Activated CD4-positive, alpha-beta T cell treated with anti-CD3 and anti-CD28 coated beads, Interleukin-2, amount 10 ng/mL, durations not matched to agents 7 days and 5 days (primary cell): ENCODE measurements at places on chromosomes 11 and 22. TPM values are rescaled to one million over a fixed set of nuclear protein-coding genes. Genes with fewer than 3 reads are reported as not detected.
A peak's percentile ranks its signal among the peaks of the same experiment; 100 is the strongest.

Gene FOLR1
- total RNA-seq, result not detected

- H3K36me3 ChIP-seq, result no peaks in the 10 kb centered on the region
- H3K4me3 ChIP-seq, result no peak overlapping the region
- no peaks in the 10 kb centered on the region for H3K4me1 ChIP-seq
- no peak overlapping the region for H3K27ac ChIP-seq
These were observed 336.8 kb downstream of the GUCY1A2 start for GRCh38 chr11:106681435-106681834.

DNA sequence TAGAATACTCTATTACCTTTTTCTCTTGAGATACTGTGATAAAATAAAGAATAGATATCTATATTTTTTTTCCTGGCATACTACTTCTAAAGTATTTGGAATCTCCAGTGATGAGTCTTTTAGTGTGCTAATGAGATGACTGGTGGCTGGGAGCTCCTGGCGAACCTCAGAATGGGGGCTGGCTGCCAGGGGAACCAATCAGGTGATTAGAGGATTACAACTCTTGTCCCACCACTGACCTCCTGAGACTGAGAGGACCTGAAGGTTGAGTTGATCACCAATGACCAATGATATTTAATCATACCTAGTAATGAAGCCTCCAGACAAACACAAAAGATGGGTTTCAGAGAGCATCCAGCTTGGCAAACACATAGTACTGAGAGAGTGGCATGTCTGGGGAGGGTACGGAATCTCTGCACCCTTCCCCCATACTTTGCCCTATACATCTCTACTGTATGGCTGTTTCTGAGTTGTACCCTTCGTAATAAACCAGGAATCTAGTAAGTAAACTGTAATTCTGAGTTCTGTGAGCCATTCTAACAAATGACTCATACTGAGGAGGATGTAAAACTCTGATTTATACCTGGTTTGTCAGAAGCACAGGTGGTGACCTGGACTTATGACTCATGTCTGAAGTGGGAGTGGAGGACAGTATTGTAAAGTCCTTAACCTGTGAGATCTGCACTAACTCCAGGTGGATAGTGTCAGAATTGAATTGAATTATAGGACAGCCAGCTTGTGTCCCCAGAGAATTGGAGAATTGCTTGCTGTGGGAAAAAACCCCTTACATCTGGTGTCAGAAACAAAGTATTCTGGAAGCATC, 325.3 kb upstream of the LRRC4C start:
- no peaks in the 10 kb centered on the region for H3K27me3 ChIP-seq
- H3K4me1 ChIP-seq, result no peaks in the 10 kb centered on the region
- DNase-seq, result no peak
- no peak overlapping the region for H3K27ac ChIP-seq
- H3K4me3 ChIP-seq, result no peak overlapping the region

DNA sequence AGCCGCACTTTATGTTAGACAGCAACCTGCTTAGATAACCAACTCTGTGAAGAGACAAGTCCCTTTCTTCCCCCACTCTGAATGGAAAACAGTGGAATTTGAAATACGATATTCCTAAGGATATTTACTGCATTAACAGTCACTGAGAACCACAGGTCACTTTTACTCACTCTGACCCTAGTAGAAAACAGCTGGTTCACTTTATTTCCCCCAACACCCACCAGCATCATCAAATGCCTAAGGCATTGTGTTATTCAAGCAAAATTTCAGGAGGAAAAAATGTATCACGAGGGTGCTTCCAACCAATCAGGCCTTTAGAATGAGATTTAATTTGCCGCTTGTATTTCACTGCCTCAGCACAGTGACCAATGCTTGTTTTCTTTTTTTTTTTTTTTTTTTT, 1134.1 kb upstream of the CCDC90B start:
- H3K4me3 ChIP-seq, result no peak overlapping the region
- H3K27me3 ChIP-seq, result no peaks in the 10 kb centered on the region
- H3K36me3 ChIP-seq, result no peaks in the 10 kb centered on the region
- H3K27ac ChIP-seq, result no peak overlapping the region

Gene OR51A4
- not detected for total RNA-seq

DNA sequence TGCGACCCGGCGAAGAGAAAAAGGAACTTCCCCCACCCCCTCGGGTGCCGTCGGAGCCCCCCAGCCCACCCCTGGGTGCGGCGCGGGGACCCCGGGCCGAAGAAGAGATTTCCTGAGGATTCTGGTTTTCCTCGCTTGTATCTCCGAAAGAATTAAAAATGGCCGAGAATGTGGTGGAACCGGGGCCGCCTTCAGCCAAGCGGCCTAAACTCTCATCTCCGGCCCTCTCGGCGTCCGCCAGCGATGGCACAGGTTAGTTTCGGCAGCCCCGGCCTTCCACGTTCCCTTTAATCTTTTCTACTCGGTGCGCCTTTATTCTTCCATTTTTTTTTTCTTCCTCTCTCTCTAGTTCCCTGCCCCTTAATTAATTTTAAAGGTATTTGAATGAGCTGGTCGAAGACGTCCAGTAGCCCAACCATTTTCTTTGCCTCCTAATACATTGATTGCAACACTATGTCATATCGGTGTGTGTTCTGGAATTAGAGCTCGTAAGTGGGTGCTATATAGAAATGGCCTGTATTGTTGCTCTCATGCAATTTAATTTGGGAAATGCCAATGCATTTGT, 537 bp downstream of the EP300 start:
- H3K27ac ChIP-seq, result peak overlapping the region; percentile 96
- H3K4me1 ChIP-seq, result peaks cover 37% of the 10 kb centered on the region
- no peaks in the 10 kb centered on the region for H3K27me3 ChIP-seq
- peak overlapping the region; percentile 92 for H3K4me3 ChIP-seq

- DNase-seq, result no peak
- peaks cover 53% of the 10 kb centered on the region for H3K36me3 ChIP-seq
- no peak overlapping the region for H3K4me3 ChIP-seq
- H3K27me3 ChIP-seq, result no peaks in the 10 kb centered on the region
- H3K27ac ChIP-seq, result no peak overlapping the region
These were observed 21.9 kb downstream of the ASCC2 start for GRCh38 chr22:29816128-29816527.

Gene SMCO4
- total RNA-seq, result 41.9 TPM

Gene OR5I1
- total RNA-seq, result not detected

DNA sequence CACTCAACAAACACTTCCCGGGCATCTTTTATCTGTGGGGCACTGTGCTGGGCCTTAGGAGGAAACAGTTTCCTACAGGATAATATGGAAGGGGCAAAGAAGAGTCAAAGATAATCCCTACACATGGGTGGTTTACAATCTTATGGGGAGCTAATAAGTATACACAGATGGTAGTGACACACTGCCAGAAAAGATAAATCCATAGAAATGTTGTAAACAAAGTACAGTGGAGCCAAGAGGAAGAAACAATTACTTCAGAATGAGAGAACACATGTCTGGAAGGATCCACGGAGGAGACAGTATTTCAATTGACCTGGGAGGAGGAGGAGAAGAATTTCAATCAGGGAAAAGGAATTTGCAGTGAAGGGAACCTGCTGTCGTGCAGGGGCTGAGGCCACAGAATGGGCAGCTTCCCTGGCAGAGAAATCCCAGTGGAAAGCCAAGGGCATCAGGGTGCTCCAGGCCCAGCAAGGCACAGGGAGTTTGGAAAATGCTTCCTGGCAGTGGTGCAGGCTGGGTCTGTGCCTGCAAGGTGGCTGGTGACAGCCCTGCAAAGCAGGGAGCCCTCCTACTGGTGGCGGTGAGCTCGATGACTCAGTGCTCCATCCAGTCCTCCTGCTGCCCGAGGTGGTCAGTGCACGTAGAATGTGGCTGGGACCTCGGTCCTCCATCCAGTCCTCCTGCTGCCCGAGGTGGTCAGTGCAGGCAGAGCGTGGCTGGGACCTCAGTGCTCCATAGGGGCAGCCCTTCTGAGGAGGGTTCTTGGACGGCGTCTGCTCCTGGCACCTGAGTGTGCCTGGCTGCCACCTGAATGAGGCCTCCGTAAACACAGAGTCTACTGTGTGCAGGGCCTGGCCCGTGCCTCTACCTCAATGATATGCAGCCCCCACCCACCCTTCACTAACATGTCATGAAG, 444.3 kb upstream of the B3GAT1 start:
- peaks cover 2% of the 10 kb centered on the region for H3K27me3 ChIP-seq
- H3K4me3 ChIP-seq, result no peak overlapping the region
- H3K4me1 ChIP-seq, result no peaks in the 10 kb centered on the region

- no peaks in the 10 kb centered on the region for H3K4me1 ChIP-seq
- no peak overlapping the region for H3K4me3 ChIP-seq
- H3K27ac ChIP-seq, result no peak overlapping the region
- DNase-seq, result no peak
- H3K27me3 ChIP-seq, result peaks cover 15% of the 10 kb centered on the region
These were observed 7.1 kb upstream of the MN1 start for GRCh38 chr22:27808451-27809225.

Gene PEX16
- 51.1 TPM for total RNA-seq

DNA sequence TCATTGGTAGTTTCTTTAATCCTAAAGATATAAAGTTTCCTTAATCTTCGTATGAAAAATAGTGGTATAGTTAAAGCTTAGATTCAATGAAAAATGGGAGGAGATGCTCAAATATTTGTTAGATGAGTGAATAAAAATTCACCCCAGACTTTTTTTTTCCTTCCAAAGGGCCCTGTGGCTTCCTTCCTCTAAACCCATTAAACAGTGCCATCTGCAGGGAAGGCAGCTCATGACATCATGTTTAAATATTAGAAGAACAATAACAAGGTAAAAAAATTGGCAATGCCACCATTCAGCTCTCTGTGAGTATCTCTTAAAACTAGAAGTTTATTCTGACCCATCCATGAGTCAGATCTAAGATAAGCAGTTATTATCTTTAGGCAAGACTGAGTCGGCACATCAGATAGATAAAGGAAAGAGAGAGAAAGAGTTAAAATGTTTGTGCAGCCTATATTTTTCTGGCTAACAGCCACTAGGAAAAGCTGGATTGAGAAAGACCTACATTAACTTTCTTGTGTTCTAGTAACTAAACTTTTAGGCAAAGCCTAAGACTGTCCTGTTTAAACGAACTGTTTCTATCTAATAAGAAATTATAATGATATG, 19.1 kb upstream of the OOSP1 start:
- no peak overlapping the region for H3K27ac ChIP-seq
- no peaks in the 10 kb centered on the region for H3K27me3 ChIP-seq
- no peaks in the 10 kb centered on the region for H3K4me1 ChIP-seq

DNA sequence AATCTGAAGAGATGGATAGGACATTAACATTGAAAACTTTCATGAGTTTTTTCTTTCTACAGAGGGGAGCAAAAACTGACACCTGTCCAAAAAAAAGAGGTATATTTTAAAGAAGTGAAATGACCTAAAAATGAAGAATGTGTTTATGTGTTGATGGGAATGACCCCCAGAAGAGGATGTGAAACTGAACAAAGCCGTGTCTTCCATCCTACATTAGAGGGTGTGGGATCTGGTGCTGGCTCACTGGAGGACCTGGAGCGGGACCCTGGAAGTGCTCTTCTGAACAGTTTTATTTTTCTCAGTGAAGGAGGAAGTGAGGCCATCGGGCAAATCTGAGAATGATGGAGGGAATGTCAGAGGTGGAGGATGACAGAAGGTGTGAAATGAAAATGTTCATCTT, 470.1 kb downstream of the NTM start:
- H3K27ac ChIP-seq, result no peak overlapping the region
- DNase-seq, result no peak
- H3K4me1 ChIP-seq, result no peaks in the 10 kb centered on the region
- H3K27me3 ChIP-seq, result no peaks in the 10 kb centered on the region

GRCh38 chr11:37422511-37422910, 824.5 kb upstream of the RAG2 start:
- no peak overlapping the region for H3K27ac ChIP-seq
- no peaks in the 10 kb centered on the region for H3K4me1 ChIP-seq
- no peaks in the 10 kb centered on the region for H3K36me3 ChIP-seq
- no peak for DNase-seq

GRCh38 chr11:32671051-32671450, 87.4 kb downstream of the EIF3M start:
- peaks cover 5% of the 10 kb centered on the region for H3K27me3 ChIP-seq
- H3K4me1 ChIP-seq, result no peaks in the 10 kb centered on the region
- DNase-seq, result no peak
- H3K4me3 ChIP-seq, result no peak overlapping the region
- no peaks in the 10 kb centered on the region for H3K36me3 ChIP-seq

- peak overlapping the region; percentile 78 for H3K27ac ChIP-seq
- H3K27me3 ChIP-seq, result no peaks in the 10 kb centered on the region
- H3K4me1 ChIP-seq, result peaks cover 39% of the 10 kb centered on the region
These were observed 17.1 kb upstream of the ADORA2A start for GRCh38 chr22:24410110-24410856.
